EL (cell line): ENCODE measurements at places on chromosomes 1 and 21.
A peak's percentile ranks its signal among the peaks of the same experiment; 100 is the strongest.

GRCh38 chr1:9784508-9785133 is 39.1 kb downstream of the CLSTN1 start:
- DNase-seq = peak; percentile 54

DNA sequence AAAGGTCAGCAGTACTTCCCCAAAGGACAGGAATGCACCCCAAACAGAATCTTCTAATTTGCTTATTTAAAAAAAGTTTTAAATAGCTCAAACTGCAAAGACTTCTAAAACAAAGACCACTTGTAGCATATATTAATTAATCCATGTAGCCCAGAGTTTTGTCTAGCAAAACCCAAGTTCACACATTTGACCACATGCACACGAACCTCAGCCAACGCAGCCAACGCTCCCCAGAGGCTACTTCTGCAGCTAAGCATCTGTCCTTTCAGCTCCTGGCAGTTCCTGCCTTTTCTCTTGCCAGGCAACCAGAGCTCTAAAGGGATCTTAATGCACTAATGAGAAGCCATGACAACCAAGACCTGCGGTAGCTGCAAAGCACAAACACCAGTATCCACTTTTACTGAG is 89.6 kb downstream of the RERE start:
- no peak for DNase-seq

DNA sequence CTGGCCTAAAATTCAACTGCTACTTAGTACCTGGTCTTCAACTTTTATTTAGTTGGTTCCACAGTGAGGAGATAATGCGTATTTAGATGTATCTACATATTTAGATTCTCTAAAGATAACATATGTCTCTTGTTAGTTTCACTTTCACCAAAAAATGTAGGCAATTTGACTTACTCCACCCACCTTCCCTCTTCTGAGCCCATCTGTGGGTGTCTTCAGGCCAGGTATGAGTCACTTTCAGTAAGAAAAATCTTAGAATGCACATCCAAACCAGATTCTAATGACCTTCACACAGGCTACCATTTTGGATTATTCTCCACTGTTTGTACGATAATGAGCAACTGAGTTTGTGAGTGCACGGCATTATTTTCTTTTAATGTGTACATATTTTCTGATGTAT is 501.7 kb downstream of the NEGR1 start:
- DNase-seq = peak; percentile 29

DNA sequence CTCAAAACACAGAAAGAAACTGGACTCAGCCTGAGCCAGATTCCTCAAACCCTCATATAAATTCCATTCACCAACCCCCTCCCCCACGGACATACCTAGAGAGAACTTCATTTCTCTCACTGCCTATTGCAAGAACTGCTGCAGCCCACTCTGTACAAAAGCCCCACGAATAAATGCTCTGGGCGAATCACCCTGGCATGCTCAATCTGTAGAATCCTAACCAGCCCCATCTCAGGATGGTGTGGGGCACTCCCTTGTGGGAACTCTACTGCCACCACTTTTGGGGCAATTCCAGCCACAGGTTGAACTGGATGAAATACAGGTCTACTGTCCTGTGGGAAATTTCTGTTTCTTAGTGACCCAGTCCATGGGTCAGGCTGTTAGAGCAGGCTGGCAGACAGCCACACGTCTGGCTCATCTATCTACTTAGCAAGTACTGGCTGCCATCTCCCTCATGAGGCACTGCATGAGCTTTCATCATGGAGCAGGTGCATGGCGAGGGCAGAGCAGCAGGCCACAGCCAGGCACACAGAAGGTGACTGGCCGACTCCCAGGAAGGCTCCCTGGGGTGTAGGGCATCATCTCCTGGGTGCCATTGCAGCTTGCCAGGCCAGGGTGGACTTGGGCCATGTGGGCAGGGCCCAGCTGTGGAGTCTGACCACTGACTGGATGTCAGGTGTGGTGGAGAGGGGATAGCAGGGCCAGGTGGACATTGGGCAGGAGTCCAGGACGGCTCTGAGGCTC is 1.6 kb upstream of the C1orf35 start:
- DNase-seq = no peak

DNA sequence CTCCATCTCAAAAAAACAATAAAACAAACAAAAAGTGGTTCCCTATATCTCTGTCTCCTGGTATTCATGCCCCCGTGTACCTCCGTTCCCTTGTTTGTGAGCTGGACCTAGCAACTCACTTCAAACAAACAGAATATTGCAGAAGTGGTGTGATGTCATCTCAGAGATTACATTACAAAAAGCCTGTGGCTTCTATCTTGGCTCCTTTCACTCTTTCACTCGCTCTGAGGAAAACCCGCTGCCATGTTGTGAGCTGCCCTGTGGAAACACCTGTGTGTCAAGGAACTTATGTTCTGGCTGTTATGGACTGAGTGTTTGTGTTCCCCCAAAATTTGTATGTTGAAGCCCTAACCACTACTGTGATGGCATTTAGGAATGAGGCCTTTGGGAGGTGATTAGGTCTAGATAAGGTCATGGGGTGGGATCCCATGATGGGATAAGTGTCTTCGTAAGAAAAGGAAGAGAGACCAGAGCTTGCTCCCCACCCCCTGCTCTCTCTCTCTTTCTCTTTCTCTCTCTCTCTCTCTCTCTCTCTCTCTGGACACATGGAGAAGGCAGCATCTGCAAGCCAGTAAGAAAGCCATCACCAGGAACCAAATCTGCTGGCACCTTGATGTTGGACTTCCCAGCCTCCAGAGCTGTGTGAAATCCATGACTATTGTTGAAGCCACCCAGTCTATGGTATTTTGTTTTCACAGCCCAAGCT is 7.4 kb upstream of the HYI start:
- DNase-seq = no peak

- DNase-seq = no peak
These were observed 77.5 kb downstream of the CD34 start for GRCh38 chr1:207833381-207833780.

GRCh38 chr1:64061430-64062104 is 141.9 kb upstream of the UBE2U start:
- DNase-seq = no peak

- DNase-seq = no peak
These were observed 24.0 kb downstream of the CDCA8 start for GRCh38 chr1:37716321-37716720.

- peak; percentile 93 for DNase-seq
These were observed 30.0 kb downstream of the ARHGEF10L start for GRCh38 chr1:17569200-17570139.

- DNase-seq = no peak
These were observed 20.3 kb downstream of the PDC start for GRCh38 chr1:186440584-186440983.

DNA sequence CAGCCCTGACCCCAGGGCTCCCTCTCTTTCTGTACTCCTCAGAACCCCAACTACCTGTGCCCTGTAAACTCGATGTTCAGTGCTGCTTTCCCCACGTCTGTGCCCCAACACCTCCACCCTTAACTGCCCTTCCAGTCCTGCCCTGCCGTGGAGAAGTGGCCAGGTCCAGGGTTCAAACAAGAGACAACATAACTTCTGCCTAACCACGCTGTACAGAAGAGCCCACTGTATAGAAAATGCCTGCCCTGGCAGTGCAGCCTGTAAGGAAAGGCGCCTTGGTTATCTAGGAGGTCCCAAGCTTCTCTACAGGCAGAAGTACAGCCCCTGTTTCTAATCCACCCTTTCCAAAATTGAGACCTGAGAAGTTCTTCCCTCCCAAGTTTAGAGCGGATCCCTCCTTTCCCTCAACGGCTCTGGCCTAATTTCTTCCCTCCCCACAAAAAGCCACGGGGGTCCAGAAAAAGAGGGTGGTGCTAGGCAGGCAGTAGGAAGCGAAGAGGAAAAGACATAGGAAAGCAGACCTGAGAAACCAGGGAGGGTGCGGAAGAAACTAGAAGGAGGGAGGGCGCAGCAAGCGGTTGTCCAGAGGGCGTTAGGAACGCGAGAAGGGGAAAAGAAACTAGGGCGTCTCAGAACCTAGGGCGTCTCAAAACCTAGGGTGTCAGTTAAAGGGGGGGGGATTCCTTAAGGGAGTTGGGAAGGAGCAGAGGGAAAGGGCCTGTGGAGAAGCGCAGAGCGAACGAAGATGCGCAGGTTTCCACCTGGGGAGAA is 3.2 kb downstream of the DMRTA2 start:
- DNase-seq = no peak

DNA sequence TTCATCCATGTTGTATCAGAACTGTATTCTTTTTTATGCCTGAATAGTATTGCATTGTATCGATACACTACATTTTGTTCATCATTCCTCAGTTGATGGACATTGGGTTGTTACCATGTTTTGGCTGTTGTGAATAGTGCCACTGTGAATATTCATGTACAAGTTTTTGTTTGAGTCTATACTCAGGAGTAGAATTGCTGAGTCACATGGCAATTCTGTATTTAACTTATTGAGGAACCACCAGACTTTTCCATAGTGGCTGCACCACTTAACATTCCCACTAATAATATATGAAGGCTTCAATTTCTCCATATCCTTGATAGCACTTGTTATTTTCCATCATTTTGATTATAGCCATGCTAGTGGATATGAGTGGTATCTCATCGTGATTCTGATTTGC is 56.2 kb downstream of the ALG6 start:
- no peak for DNase-seq

DNA sequence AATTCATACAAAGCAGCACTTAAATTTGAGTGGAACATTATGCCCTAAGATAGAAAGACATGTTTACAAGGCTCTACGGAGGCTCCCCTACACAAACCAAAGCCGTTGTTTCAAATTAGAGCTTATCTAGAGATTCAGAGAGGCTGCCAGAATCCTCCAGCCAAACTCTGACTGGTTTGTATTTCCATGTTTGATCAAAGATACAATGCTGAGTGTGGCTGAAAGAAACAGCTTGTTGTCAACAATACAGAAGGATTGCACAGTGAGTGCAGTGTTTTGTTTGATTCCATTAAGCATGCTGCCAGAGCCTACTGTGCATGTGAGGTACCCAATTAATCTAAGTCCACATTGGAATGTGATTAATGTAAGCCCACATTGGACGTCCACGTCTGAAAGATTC is 402.7 kb downstream of the DISC1 start:
- DNase-seq = no peak

DNA sequence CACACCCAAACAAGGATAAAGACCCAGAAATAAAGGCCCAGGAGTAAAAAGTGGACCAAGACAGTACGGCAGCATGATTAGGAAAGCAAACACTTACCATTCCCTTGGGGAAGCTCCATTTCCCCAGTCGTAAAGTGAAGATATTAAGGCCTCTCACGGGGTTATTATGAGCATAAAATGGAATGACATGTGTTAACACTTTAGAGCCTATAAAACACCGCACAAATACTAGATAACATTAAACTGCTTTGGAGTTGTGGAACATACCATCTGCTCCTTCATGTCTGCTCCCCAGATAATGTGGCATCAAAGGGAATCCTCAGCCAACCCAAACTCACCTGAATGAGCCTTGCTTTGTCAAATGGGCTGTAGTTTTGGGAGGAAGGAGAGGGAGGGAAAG is 8.9 kb upstream of the ITLN2 start:
- no peak for DNase-seq

GRCh38 chr1:183323849-183324683 is 94.1 kb downstream of the NMNAT2 start:
- DNase-seq = peak; percentile 16

GRCh38 chr1:98672189-98672588 is 10.7 kb downstream of the SNX7 start:
- DNase-seq = no peak

DNA sequence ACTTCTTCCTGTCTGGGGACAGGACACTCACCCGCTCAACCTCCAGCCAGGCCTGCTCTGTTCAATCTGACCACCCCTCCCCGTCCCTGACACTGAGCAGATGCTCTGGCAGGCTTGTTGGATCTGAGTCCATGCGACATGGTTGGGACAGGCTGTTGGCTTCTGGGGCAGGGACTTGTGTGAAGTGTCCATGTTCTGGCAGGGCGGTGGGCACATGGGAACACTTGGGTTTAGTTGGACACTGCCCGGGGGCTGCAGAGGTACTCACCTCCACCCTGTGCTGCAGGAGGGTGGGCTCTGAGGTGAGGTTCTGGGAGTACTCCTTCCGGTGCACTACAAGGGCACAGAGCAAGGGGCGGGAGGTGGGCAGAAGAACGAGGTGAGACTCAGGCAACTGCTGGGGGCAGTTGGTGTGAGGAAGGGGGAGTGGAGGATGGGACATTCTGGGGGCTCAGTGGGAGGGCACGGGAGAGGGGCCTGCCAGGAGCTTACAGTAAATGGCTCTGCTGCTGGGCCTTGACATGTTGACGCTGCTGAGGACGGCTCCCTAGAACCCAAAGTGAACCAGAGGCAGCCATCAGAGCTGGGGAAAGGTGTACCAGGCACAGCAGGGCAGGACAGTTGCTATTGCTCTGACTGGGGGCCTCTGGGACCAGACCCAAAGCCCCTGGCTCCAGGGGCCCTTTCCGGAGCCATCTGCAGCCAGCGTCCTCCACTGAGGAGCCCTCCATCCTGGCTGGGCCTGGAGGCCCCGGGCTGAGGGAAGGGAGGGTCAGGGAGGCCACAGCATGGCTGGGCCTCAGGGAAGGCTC is 2.3 kb downstream of the EPS8L3 start:
- DNase-seq = no peak

DNA sequence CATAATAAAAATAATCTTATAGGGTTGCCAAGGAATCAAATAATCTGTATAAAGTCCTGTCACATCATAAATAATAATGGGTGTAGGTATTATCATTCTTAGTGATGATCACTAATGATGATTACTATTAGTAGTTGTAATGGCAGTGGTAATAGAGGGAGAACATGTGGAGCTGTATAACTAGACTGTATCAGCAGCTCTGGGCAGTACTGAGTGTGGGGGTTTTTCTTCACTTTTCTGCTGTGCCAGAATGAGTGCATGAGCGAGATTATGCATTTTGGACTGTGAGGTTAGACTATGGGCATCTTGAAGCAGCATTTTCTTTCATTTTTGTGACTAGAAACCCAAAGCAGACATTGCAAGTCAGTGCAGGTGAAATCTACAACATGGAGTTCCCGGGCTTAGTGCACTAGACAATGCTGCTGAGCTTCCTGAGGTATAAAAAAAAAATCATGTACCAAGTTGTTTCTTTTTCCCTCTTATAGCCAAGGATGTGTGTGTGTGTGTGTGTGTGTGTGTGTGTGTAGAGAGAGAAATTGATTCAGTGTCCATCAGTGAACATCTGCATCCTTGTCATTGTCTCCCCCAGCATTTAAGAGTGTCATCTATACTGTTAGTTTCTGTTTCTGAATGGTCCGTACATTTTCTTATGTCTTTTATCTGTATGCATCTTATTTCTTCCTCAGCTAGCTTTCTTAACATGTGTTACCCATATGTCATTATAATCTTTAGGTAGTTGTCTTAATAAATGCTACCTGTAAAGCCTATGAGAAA is 86.6 kb downstream of the GIPC2 start:
- DNase-seq = no peak

- DNase-seq = peak; percentile 61
These were observed 25.1 kb downstream of the NENF start for GRCh38 chr1:212457740-212458338.

GRCh38 chr1:218350035-218350525 is 4.9 kb downstream of the TGFB2 start:
- no peak for DNase-seq

DNA sequence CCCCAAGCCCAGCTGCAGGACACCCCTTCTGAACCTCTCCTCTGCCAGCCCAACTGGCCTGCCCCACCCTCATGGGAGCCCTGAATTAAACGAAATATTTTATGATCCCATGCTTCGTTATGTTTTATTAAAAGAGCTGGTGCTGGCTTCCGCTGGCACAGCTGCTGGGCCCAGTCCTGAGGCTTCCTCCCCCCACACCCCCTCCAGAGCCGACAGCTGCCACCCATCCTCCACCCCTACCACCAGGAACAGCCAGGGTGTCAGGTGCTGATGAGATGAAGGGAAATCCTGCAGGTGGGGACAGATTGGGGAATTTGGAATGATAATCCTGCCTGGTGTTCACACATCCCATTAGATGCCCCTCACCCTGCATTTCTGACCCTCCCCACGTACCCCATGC is 19.0 kb downstream of the IGSF21 start:
- no peak for DNase-seq
